ENCODE measurements at places on chromosomes 2 and 18.

GRCh38 chr2:237874585-237875161 lies 15.2 kb downstream of the RAMP1 start:
- DNase-seq, result no peak

DNA sequence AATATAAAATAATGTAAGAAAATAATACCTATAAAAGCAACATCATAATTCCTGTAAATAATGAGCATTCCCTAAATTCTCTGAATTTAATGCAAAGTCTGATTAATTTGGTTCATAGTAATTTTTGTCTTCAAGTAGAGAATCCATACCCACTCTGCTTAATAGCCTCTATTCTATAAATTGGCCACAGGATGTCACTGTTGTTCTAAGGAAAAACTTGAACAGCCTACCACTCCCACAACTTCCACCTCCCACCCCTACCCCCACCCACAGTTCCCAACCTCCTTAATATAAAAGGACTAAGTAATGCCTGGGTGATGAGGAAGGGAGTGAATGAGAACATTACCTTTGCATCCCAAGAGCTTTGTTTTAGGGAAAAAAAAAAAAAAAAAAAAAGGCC lies 27.2 kb upstream of the BBS5 start:
- DNase-seq, result no peak

GRCh38 chr2:102141011-102141943 lies 1.3 kb upstream of the IL1R1 start:
- DNase-seq, result no peak

GRCh38 chr2:122643725-122644329 lies 888.4 kb downstream of the TSN start:
- no peak for DNase-seq

- DNase-seq, result no peak
Measured at GRCh38 chr2:69786052-69786560, 43.4 kb upstream of the GMCL1 start.

DNA sequence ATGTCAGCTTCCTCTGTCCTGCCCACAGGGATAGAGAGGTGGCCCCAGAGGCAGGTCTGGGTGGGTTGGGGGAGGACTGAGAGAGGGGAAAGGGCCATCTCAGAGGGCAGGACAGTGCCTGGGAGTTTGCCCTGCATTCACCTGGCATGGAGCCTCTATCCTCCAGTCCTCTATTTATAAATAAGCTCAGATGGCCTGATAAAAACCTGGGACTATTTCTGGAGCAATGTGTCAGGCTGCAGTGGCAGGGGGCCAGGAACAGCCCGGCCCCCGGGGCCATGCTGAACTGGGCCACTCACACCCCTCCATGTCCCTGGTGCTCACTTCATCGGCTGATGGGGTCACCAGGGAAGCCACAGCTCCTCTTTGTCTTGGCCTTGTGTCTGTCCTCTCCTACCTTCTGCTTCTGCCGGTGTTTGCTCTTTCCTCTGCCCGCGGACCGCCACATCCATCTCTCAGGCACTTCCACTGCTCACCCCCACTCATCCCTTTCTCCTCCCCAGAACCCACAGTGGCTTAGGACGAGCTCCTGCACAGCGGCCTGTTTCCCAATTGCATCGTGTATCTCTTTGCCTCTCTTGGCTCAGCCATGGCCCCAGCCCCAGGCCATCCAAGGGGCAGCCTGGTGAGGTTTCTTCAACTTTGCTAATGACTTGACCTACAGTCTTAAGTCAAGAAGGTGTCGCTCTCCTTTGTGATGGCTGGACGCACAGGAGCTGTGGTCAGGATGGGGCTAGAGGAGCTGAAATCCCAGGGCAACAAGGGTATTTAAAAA lies 38.8 kb downstream of the SCTR start:
- no peak for DNase-seq

GRCh38 chr2:217818293-217818850 lies 184.4 kb downstream of the TNS1 start:
- no peak for DNase-seq

DNA sequence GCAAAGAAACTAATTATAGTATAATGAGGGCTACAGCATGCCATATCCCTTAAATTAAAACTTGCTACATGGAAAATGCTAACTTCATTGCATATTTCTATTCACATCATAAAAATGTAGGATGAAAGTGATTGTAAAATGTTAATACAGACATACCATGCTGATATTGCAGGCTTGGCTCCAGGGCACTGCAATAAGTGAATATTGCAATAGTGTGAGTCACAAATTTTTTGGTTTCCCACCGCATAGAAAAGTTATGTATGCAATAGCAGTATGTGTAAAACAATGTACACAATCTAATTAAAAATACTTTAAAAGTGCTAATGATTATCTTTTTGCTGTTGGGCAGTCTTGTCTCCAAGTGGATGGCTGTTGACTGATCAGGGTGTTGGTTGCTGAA lies 162.1 kb downstream of the CD8B2 start:
- DNase-seq, result no peak

DNA sequence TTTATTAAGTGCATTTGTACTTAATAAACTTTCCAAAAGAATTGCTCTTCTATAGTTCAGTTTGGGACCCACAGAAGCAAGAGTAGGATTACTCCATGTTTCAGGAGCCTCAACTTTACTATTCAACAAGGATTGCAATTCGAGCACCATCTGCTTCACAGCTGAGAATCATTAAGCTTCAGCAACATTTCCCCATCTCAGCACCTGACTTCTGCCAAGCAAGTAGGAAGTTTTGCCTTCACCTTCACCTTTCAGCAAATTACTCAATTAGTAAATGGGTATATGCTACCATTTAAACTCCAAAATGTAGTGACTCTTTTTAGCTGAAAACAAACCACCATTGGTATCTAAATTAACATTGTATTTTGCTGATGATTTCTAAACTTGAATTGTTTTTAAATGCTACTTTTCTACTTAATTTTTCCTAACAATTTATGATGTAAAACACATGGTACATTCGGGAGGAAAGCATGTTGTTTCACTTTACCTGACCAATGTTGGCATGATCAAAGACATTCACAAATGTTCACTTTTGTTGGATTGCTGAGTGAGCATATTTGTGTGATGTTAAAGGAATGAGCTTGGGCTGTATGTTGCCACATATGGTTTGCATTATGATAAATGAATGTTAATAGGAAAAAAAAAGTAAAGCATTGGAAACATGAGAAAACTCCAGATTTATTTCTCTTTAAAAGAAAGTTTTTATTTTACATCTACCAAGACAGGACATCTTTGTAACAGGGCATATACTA lies 159.2 kb downstream of the GULP1 start:
- no peak for DNase-seq

Measured in activated CD4-positive, CD25-positive, alpha-beta regulatory T cell (primary cell).